ENCODE measurements at places on chromosomes 7 and 10.

DNA sequence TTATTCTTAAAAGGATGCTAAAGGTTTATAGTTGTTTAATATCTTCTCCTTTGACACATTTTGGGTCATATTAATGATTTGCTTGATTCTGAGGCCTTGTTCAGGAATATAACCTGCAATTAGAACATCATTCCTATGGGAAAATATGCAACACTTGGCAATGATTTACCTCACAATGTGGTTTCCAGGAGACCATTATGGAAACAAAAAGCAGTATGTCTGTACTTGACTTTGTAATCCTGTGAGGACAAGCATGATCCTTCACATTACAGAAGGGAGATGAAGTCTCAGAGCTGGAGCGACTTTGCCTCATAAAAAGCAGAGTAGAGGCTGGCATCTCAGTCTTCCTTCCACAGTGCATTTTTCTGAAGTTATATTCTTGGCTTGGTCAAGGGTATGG is 57.0 kb upstream of the CDCA7L start:
- no peak for DNase-seq

GRCh38 chr10:132407846-132408278 is 10.9 kb downstream of the PWWP2B start:
- DNase-seq = no peak

DNA sequence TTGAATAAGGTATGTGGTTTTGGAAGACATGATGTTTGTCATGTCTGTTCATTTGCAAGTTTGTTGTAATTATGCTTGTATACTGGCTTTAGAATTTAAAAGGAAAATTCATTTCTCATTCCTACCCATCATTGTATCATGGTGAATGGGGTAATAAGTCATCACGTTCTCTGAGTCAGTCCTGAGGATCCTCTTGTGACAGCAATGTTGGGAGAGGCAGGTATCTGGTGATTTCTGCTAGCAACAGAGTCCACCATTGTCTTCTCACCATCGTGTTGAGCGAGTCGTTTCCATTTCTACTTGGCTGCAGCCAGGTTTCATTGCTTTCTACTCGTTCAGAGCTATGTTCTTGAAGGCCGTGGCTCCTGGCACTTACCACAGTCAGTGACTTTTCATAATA is 16.3 kb downstream of the CUL1 start:
- DNase-seq = no peak

DNA sequence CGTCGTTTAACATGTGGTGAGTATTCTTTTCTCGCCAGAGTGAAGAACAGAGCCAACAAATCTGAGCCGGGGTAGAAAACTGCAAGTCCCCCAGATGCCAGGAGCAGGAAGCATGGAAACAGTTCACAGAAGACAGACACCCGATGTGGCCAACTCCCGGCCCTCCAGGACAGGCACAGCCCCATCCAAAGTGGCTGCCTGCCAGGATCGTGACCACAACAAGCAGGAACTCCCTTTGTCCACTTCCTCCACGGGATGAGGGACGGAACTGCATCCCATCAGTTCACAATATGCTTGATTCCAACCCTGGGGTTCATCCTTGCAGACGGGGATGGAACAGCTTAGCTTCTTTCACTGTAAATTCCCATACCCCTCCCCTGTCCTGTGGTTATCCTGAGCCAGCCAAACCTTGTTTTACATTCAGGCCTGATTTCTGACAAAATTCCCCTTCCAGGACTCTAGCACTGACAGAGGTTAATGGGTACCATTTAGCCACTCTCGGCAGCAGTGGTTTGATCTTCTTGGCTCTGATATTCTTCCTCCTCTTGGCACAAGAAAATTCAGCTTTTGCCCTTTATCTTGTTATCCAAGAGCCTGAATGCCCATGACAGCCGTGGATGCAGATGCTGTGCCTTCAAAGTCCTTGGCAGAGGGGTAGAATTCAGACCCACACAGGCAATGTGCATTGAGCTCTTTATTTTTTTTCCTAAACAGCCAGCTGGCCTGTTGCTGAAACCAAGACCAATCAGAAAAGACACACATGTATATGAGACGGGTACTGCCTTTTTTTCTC is 105.5 kb upstream of the FAM204A start:
- peak; percentile 84 for DNase-seq

DNA sequence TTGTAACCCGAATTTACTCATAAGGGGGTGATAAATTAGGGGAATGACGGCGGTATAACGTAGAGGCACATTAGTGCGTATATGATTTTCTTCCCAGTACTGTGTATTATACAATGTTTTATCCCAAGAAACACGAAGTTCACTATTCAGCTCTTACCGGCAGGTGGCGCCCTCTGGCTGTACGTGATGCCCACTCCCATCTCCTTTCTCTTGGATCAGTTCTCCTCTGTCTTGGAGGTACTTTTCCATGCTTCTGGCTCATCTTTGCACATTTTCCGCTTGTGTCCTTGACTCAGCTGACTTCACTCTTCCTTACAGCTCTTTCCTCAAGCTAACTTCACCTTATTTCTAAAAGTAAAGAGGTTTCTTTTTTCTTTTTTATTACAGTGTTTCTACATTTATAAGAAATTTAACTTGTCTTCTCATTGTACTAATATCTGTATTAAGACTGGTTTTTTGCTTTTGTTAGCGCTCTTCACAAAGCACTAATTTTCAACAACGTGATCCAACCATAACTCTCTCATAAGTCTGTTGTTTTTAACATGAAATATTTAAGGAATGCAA is 21.3 kb downstream of the TMEM176B start:
- DNase-seq = peak; percentile 91

GRCh38 chr10:3931901-3932300 is 146.9 kb upstream of the KLF6 start:
- no peak for DNase-seq

GRCh38 chr10:84335516-84335915 is 7.1 kb downstream of the CCSER2 start:
- no peak for DNase-seq

GRCh38 chr10:29666201-29666600 is 31.4 kb upstream of the SVIL start:
- no peak for DNase-seq

- DNase-seq = no peak
Measured at GRCh38 chr7:6649241-6649961, 12.3 kb downstream of the ZNF316 start.
